ENCODE measurements at places on chromosomes 13 and 19. TPM values are rescaled to one million over a fixed set of nuclear protein-coding genes. Genes with fewer than 3 reads are reported as not detected.

GRCh38 chr13:74040200-74040599, 94.0 kb downstream of the KLF12 start:
- DNase-seq: peak; percentile 13

CEACAM1 gene
- not detected for total RNA-seq

GRCh38 chr19:17260842-17261325, 3.7 kb downstream of the USHBP1 start:
- DNase-seq: peak; percentile 64

- DNase-seq: peak; percentile 42
Measured at GRCh38 chr19:1057176-1057855, 9.7 kb upstream of the ARHGAP45 start.

- peak; percentile 51 for DNase-seq
Measured at GRCh38 chr19:55113570-55114039, 3.8 kb downstream of the PPP1R12C start.

CYP4F8 gene
- total RNA-seq: not detected

DNA sequence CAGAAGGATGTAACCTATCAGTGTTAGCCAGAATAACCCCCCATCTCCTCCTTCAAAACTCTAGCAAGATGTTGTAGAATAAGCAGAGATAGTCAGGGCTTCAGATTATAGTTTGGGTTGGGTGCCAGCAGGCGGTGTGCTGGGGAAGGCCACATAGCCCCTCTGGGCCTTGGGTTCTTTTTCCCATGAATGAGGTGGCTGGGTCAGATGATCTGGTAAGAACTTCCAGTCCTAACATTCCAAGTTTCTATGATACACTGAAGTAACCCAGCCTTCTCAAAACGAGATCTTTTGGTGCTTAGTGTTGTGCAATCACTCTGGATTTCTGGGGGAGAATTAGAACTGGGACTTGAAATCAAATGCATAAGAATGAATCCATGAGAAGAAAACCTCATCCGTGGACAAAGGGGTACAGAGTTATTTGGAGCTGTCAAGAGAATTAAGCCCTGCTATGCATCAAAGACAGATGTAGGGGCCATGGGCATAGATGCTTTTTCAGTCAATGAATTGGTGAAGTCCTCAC, 810 bp downstream of the CBY2 start:
- DNase-seq: no peak

DNA sequence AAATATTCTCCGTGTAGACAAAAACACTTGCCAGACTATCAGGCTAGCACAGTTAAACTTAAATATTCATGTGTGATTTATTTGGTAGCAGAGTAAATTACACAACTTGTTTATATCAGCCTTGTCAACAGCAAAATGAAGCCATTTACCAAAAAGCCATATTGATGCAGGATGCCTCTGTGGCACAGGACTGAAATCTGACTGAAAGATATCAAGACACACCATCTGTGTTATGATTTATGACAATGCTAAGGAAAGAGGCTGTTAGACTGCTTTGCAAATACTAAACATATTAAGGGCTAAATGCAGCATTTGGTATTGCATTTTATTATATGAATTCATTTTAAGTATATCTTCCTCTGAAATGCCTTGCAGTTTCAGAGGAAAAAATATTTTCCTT, 44.8 kb upstream of the FNDC3A start:
- DNase-seq: no peak

NLRP5 gene
- total RNA-seq: not detected

ZNF763 gene
- not detected for total RNA-seq

DNA sequence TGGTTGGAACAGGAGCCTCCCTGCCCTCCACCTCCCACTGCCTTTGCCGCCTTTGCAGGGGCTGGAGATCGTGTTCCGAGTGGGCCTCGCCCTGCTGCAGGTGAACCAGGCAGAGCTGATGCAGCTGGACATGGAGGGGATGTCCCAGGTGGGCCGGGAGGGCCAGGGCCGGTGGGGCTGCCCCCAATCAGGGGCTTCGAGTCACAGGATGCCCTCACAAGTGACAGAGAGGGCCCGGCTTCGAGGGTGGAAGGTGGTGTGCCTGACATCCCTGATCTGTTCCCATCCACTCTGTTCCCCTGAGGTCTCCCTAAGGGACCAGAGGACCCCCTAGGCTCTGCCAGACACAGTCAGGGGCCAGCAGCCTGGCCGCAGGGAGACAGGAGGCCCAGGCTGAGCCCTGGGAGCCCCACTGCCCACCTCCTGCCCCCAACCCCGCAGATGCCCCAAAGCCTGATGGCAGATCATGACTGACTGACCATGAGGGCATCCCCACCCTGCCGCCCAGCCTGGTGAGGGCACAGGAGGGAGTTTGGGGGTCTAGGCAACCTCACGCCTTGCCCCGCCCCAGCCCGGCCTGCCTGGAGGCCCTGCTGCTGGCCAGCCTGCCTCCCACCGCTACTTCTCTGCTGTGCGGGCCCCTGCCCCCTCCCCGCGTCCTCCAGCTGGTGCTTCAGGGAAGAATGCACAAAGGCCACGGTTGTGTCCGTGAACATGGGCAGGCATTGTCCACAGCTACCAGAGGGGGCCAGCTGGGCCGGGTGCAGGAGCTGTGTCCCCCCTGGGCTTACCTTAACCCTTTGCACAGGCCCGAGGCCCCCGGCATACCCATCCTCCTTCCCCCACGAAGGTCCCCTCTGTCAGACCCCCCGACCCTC, 21.8 kb downstream of the EVI5L start:
- DNase-seq: no peak

KIR3DL1 gene
- not detected for total RNA-seq

DNA sequence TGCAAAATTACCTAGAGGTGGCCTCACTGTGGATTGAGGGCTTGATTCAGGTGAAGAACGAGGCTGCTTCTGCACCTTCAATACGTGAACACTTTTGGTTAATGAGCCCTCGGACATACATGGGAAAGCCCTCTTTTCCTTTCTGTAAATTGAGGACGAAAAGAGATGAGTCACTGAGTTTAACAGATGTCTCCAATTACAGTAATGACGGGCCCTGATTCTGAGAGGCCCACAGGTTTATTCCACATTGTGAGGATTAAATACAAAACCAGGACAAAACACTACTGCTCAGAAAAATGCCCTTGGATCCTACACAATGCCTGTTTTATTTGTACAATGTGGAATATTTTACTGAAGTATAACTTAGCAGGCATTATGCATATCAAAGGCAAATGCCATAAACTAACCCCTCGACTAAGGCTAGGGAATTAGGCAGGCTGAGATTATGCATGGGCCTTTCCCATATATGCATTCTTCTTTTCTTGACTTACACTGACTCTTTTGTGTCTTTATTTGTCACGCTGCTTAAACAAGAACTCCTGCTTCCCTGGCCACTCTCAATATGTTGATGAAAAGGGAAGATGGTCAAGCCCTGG, 819.9 kb downstream of the OLFM4 start:
- no peak for DNase-seq

- DNase-seq: no peak
Measured at GRCh38 chr13:94595001-94595949, 677 bp downstream of the TGDS start.

GRCh38 chr13:106329941-106330340, 205.5 kb downstream of the EFNB2 start:
- DNase-seq: no peak

GRCh38 chr13:92172191-92172590, 773.8 kb downstream of the GPC5 start:
- no peak for DNase-seq

PSG7 gene
- not detected for total RNA-seq

GRCh38 chr13:105247830-105248229, 1287.6 kb downstream of the EFNB2 start:
- DNase-seq: no peak

DNA sequence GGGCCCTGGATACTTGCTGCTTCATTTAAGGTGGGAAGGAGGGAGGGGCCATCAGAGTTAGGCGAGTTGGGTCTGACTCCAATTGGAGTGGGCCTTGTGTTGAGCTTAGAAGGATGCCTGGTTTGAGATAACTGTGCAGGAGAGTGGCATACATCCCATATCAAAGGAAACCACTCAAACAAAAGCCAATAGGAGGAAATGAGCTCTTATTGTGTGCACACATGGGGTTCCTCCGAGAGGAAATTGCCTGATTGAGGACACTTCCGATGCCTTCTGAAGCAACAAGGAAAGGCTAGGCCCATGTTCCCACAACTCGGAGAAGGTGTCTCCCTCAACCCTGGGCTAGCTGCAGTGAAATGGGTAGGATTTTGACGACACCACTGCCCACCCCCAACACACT, 19.6 kb downstream of the MBNL2 start:
- no peak for DNase-seq

DNA sequence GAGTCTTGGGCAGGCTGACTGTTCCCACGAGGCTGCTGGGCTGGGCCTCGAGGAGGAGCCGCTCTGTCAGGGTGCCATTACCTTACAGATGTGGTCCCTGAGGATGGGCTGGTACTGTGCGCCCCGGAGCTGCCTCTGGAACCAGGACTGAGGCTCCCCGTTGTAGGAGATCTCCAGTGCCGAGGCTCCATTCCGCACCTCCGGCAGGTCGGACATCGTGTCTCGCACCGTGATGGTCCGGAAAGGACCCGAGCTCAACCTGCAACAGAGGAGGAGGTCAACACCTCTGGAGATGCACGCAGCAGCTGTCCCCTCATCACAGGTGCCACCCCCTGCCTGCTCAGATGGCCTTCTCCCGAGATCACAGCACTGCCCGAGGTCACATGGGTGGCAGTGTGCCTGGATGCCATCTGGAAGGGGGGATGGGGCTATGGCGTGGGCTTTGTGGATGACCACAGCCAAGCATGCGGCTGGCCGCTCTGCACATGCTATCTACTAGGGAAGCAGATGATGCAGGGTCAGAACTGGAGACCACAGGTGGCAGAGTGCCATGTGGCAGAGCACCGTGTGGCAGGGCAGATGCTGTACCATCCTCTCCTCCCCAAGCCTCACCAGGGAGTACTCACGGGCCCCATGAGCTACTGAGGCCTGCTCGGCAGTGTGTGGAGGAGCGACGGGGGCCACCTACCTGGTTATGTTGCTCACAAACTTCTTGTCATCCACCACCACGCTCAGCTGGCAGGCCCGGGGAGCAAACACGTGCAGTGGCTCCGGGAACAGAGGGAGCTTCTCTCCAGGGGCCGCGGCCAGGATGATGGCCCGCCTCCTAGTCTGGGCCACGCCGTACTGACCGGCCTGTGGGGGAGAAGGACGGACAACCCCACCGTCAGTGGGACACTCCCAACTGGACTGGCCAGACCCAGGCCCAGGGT, 18.3 kb upstream of the EIF3G start:
- DNase-seq: no peak

SPRY2 gene
- total RNA-seq: 27.4 TPM

Measured in SJSA1 (cell line).